Activated T-helper 9 cell treated with anti-CD3 and anti-CD28 coated beads, Interleukin-2, amount 50 U/mL, for 16 hours (primary cell): ENCODE measurements at places on chromosomes 5 and 9.

DNA sequence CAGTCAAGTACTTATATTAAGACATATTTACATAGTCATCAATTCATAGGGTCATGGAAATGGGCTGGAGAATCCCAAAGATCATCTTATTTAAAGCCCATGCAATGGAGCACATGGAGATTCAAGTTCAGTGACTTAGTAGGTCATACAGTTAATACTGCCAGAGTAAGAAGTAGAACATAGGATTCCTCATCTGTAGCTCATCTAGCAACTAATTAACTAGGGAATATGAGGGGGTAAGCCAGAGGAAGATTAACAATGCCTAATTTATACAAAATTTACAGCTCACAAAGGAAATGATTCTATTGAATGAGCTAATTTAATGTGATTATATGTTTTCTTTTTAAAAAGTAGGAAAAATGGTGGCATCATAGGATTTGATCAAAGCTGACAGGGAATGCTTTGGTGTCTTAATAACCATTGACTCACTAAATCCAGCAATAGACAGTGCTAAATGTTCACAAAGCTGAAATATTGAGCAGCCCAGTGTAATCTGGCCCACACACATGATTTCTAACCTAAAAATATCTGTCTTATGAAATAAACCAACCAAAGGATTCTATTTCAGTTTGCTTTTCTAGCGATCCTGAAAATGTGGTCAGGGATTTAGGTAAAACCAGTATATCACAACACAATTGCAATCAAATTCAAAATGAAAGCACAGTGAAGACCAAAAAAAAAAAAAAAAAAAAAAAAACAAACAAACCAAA, 53.3 kb downstream of the PRDM6 start:
- no peak for DNase-seq

DNA sequence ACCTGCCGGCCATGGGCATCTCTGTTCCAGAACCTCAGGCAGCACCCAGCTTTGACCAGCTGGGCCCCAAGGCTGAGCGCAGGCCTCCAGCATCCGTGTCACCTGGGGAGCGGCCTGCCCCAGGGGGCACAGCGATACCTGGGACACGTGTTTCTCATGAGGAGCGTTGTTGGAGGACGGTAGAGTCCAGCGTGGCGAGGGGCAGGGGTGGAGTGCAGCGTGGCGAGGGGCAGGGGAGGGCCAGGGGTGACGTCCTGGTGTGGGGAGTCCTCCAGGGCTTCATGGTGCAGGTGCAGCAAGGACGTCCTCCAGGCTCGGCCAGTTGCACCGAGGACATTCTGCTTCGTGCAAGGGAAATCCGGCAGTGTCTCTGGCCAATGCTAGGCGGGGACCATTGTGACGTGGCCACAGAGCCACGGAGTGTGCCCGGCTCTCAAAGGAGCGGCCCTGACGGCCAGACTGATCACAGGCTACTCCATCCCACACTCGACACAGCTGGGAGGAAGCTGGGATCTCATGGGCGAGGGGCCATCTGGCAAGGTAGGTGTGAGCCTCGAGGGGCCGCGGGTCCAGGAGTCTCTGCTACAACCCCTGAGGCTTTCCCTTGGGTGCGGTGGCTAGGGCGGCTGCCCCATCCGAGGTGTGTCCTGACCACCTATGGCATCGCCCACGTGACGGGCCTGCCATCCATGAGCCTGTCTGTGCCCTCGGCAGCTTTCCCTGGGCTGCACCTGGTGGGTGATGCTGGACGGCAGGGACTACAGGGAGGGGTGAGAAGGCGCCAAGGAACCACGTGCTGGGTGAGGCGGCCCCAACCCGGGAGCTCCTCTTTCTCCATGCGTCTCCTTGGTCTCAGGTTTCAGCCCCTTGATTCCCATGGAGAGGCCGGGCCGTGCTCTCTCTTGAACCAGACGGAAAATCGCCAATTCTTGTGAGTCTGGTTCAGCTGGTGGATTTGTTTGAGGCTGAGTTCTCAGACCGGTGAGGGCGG, 33.8 kb downstream of the SLC9A3 start:
- DNase-seq: no peak

- DNase-seq: no peak
Observed at GRCh38 chr5:14928661-14929060, 57.1 kb upstream of the ANKH start.

DNA sequence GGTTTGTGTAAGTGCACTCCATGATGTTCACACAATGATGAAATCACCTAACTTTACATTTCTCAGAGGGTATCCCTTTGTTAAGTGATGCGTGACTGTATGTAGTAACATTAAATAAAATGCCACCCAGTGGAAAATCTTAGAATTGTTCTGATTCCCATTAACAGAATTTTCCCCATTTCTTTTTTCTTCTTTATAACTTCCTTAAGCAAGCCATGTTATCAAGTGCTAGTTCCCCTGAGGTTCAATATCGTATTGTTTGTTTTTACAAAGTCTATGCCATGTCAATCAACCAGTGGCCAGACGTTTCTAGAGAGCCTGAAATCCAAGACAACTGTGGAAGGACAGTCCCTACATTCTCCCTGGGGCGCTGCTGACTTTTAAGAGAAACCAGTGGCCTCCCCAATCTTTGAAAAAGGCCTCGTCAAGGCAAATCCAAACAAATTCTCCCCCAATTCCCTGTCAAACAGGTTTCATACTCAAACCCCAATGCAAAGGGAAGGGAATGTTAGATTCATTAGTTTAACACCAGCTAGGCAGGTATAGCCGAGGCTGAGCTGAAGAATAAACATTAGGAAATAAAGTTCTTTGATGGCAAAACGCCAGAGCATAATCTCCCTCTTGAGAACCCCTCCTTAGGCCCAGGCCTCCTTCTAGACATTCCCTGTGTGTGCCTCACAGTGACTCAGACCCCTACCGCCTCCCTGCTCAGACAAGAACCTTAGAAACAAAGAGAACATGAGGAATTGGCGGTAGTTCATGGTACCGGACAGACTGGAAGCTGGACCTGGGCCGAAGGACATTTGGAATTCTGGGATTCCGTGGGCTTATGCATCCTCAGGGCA, 198.7 kb downstream of the GNA14 start:
- DNase-seq: no peak

- no peak for DNase-seq
Observed at GRCh38 chr9:16133032-16133431, 580.2 kb downstream of the CCDC171 start.

GRCh38 chr5:150604894-150605440, 35.5 kb upstream of the SYNPO start:
- no peak for DNase-seq

DNA sequence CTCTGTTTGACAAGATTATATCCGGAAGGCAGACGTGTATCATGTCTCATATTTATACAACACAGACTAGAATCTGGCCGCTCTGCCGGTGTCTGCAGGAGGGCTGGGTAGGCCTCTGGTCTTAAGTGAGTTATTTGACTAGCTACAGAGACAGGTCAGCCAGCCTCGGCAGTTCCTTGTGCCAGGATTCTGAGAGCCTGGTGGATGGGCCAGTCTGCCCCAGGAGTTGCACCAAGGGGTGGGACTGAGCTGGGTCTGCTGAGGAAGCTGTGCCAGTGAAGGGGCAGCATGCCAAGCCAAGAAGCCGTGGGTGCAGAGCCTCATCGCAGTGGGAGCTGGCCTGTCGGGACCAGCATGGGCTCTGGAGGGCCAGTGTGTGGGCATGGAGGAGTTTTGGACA, 7.1 kb downstream of the SNX18 start:
- DNase-seq: no peak

- no peak for DNase-seq
Observed at GRCh38 chr9:109857336-109857735, 77.3 kb downstream of the PALM2AKAP2 start.

DNA sequence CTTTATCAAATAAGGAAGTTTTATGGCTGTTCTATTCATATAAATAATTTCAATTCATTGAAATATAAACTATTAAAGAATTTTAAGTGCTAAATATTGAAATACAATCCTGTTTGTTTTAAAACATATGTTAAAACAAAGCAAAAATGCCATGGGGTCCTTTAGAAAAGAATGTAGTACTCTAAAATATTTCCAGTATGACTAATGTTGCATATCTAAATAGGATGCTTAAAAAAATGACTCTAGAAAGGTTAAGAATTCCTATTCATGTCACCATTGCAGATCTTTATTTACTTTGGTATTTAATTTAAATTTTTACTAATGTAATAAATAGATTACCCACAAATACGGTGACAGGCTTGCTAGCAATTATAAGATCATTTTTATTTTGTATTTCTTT, 132.3 kb downstream of the ZNF608 start:
- DNase-seq: no peak

GRCh38 chr9:121815084-121815483, 163.7 kb downstream of the DAB2IP start:
- no peak for DNase-seq

GRCh38 chr5:121795511-121795910, 56.2 kb upstream of the FTMT start:
- no peak for DNase-seq

- DNase-seq: no peak
Observed at GRCh38 chr9:109270441-109270840, 50.4 kb downstream of the EPB41L4B start.

- no peak for DNase-seq
Observed at GRCh38 chr5:38286002-38286401, 27.6 kb downstream of the EGFLAM start.

DNA sequence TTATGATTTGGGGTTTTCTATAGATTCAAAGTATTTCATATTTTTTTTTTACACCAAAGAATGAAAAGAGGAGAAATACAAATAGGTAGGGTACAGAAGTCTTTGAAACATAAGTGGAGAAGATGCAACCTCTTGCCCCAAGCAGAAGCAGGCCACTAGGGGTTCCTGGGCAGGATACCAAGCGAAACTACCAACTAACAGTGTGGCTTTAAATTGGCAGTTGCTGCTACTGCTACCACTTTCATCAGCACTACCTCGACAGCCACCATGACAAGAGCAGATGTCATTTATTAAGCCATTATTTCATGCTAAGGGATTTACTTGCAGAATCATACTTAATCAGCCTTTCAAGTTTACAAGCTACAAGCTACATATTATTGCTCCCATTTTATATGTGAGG, 288.1 kb downstream of the NR3C1 start:
- no peak for DNase-seq

- DNase-seq: no peak
Observed at GRCh38 chr9:30197954-30198353, 2186.5 kb upstream of the ACO1 start.

- DNase-seq: no peak
Observed at GRCh38 chr9:16090907-16091629, 538.2 kb downstream of the CCDC171 start.

GRCh38 chr9:101639311-101639710, 44.5 kb upstream of the PPP3R2 start:
- DNase-seq: no peak

GRCh38 chr5:17203329-17204132, 13.9 kb upstream of the BASP1 start:
- DNase-seq: no peak

DNA sequence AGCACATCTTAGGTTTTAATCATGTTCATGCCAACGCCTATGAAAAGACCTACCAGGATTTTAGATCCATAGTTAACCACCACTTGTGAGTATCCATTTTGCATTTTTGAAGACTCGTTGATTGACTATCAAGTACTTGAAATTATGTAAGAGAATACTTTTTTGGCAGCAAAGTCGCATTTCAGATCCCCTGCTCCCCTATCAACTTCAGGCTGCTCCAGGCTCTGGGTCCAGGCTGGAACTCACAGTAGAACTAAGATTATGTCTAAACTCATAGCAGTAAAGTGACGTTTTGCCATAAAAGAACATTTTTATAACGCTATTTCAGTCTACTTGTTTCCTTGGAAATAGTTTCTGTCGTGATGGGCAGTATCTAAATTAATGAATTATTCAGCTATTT, 267.7 kb downstream of the FANCC start:
- DNase-seq: no peak
